Esophagus mucosa (tissue), 1 donor: ENCODE measurements at places on chromosomes 2 and 18. TPM values are rescaled to one million over a fixed set of nuclear protein-coding genes. Genes with fewer than 3 reads are reported as not detected.
A peak's percentile ranks its signal among the peaks of the same experiment; 100 is the strongest.

GRCh38 chr2:1231466-1232063 is 181.7 kb upstream of the TPO start:
- ATAC-seq: no peak

GRCh38 chr2:73257425-73258125 is 23.5 kb downstream of the CCT7 start:
- no peak for ATAC-seq

- ATAC-seq: no peak
These were observed 90.3 kb downstream of the HDAC4 start for GRCh38 chr2:239310401-239311061.

- ATAC-seq: peak; percentile 56
These were observed 412.1 kb upstream of the MYT1L start for GRCh38 chr2:2743164-2743571.

DNA sequence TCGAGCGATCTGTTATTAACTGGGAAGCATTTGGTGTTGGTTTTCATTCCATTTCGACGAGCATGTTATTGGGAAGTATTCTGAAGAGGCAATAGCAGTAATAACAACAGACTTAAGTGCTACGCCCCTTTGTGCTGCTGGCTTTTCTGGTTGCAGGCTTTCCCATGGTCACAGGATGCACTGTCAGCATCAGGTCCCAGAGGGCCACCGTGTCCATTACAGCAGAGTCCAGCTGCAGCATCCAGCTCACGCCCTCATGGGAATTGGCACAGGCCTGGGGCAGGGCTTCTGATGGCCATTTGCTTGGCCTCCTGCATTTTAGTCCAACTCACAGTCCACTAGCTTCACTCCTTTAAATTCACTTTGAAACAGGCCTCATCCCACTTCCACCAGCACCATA is 44.4 kb downstream of the BCL2L11 start:
- no peak for ATAC-seq

- ATAC-seq: no peak
These were observed 13.9 kb downstream of the GDF7 start for GRCh38 chr2:20680744-20681375.

RND3 gene
- total RNA-seq: 62.3 TPM

DNA sequence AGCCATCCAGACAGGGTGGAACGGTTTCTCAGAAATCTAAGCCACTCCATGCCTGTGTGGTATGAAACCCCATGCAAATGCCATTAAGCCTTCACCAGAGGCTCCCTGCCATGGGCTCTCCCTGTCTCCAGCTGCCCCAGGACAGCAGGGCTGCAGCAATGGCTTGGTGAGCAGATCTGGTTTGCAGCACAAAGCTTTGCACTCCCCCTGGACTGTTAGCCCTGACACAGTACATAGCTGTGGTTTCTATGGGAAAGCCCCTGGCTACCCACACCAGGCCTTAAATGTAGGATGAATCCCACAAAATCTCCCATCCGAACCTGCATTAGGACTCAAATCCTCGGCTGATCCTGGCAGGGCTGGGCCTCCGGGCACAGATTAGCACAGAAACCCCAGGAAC is 291.6 kb downstream of the TNS1 start:
- no peak for ATAC-seq

GAREM1 gene
- total RNA-seq: 22.9 TPM

ABI2 gene
- 13.7 TPM for total RNA-seq

MERTK gene
- total RNA-seq: 5.4 TPM

DNA sequence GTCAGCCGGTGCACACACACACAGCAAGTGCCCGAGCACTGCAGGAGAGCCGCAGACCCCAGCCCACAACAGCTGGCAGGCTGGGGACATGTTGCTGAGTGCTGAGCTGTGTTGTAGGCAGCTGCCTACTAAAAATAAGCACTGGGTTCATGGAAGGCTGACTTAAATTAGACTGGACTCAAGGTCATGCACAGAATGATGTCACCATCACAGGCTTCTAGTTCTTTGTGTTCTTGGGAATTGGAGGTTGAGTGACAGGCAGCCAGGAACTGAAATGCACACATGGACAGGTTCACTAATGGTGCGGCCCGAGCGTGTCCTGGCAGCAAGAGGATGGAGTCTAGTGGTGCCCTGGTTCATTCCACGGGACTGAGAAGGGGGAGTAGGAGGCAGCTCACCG is 71.3 kb downstream of the VWA3B start:
- ATAC-seq: no peak

DNA sequence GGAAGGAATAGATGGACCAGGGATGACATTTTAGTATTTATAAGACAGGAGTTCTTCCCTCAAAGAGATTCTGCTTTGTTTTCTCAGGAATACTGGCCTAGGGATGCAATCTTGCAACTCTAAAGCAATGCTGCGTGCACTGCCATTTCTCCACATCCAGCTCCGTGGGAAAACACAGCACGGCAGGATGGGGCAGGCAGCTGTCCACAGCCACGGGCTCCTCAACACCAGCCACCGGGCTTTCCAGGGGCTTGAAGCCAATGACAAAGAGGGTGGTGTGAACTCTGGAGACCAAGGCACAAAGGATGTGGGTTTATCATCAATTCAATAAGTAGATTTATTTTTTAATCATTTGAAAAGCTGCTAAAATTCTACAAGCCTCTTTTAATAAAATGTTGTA is 49.3 kb downstream of the CABYR start:
- ATAC-seq: no peak

GRCh38 chr18:68837665-68838451 is 40.0 kb downstream of the CCDC102B start:
- no peak for ATAC-seq

- peak; percentile 8 for ATAC-seq
These were observed 104.6 kb downstream of the TPGS2 start for GRCh38 chr18:36724169-36724568.

GRCh38 chr18:7954238-7954637 is 387.1 kb downstream of the PTPRM start:
- ATAC-seq: no peak

DNA sequence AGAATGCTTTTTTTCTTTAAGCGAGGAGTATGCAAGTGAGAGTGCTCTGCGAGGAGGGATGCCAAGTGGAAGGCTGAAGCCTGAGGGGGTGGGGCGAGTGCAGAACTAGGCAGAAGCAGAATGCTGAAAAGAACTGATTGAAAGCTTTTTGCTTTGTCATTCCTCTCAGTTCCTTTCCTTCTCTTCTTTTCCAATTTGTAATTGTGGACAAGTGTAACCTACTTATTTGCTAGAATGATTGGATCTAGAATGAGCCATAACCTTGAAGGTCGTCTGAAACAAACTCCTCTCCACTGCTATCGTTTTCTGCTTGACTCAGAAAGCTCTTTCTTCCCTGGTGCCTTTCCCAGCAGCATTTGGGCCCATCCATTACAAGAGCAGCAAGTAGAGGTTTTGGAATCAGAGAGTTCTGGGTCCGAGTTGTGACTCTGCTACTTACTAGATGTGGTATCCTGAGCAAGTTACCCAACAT is 115.3 kb downstream of the METTL8 start:
- no peak for ATAC-seq

DNA sequence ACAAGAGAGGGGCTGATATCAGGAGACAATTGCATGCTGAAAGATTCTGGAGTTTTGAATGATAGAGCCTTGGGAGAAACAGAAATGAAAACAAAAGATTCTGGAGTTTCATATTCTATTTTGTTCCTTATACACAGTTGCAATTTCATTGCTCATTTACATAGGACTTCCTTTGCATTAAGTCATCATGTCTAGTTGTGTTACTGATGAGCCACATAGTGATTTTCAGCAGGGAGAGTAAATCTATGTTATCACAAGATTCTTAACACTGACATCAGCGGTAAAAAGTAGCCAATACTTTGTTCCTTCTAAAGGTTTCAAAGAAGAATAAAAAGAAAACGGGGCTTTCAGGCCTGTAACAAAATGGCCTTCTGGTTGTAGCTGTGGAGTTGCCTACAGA is 7.1 kb downstream of the ADAM17 start:
- peak; percentile 40 for ATAC-seq

LOXHD1 gene
- total RNA-seq: 0.12 TPM

DNA sequence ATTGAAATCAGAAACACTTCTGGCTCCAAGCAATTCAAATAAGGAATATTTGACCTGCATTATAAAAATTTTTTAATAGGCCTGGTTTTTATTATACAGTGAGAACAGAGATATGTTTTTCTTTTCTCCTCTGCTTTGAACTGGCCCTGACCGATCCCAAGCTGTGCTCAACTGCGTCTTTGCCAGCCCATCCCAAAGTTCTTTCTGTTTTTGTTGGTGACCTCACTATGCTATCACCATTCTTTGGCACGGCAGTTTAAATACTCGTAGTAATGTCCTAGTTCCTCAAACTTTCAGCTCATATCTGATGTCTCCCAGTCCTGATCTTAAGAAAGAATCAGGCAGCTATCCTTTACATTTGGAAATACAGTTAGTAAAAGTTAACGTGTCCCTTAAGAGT is 42.3 kb upstream of the NETO1 start:
- ATAC-seq: no peak

UGT1A7 gene
- 13.9 TPM for total RNA-seq

VWC2L gene
- not detected for total RNA-seq

GRCh38 chr2:73256618-73256922 is 22.5 kb downstream of the CCT7 start:
- no peak for ATAC-seq

HRH4 gene
- 0.28 TPM for total RNA-seq

- ATAC-seq: no peak
These were observed 7.8 kb upstream of the FZD7 start for GRCh38 chr2:202025816-202026215.

DNA sequence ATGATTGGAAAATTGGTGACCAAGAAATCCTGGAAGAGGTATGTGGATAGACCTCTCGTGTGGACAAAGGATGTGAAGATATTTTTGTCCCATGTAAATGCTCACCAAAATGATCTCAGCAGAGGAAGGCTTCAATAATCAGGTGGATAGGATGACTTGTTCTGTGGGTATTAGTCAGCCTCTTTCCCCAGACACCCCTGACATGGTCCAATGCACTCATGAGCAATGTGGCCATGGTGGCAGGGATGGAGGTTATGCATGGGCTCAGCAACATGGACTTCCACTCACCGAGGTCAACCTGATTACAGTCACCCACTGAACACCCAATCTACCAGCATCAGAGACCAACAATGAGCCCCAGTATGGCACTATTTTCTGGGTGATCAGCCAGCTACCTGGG is 20.2 kb downstream of the CHRNA1 start:
- ATAC-seq: no peak

- ATAC-seq: no peak
These were observed 295.4 kb upstream of the SPRED2 start for GRCh38 chr2:65727816-65728215.

EVA1A gene
- 0.56 TPM for total RNA-seq

- ATAC-seq: no peak
These were observed 153.7 kb downstream of the SOX11 start for GRCh38 chr2:5845798-5846330.

- no peak for ATAC-seq
These were observed 36.4 kb downstream of the LANCL1 start for GRCh38 chr2:210440206-210440605.

RNF152 gene
- 7.7 TPM for total RNA-seq

DNA sequence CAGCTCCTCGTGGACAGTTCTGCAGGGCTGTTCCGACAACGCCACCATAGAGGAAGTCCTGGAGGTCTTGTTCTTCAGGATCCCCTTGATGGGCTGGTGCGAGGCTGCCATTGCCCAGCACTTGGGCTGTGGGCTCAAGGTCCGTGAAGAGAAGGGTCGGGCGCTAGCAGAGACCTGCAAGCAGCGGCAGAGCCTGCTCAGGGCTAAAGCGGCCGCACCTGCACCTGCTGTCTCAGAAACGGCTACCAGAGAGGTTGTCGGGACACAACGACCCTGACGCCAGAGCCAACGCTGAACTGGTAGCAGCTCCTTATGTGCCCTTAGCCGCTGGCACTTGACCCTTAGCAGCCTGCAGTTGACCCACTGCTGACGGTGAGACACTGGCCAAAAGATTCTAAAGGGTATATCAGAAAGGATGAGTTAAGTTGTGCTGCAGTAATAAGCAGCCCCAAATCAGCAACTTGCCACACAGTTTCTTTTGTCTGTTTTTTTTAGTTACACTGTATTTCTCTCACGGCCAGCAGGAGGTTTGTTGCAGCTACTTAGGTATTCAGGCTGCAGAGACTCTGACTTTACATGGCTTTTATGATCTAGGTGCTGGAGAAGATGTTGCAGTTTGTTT is 55.5 kb upstream of the ST6GAL2 start:
- no peak for ATAC-seq

PTPN18 gene
- 19.8 TPM for total RNA-seq

DNA sequence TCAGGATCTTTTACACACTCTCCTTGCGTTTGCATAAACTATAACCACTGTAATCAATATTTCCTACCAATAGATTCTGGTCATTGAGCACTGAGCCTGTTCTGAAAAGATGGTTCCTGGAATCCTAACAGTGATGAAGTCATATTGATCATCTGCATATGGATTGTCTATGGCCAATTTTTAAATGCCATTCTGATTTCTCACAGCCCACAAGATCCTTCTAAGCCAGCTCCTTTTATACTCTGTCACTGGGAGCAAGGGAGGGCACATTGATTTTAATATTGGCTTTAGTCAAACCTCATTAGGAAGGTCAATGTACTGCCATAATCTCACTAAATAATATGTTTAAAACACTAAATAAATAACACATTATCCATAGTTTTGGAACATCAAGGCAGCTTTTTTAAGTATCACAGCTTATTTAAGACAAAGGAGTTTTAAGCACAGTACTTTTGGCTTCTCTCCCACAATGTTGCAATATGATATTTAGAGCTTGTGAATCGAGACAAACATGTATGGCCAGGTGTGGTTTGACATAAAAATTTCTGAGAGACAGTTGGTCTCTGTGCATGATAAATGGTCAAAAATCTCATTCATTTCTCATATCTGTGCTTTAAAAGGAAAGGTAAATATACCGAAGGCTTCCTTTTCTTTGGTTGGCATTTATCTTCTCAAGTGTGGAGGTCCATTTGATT is 267.3 kb downstream of the MTX2 start:
- peak; percentile 64 for ATAC-seq

- peak; percentile 31 for ATAC-seq
These were observed 37.8 kb upstream of the CCDC195 start for GRCh38 chr2:224753743-224754540.

OTOS gene
- not detected for total RNA-seq

BOD1L2 gene
- total RNA-seq: not detected

EVX2 gene
- total RNA-seq: not detected

IL1RN gene
- total RNA-seq: 871 TPM

CLEC4F gene
- total RNA-seq: not detected

VIT gene
- 2.6 TPM for total RNA-seq

DNA sequence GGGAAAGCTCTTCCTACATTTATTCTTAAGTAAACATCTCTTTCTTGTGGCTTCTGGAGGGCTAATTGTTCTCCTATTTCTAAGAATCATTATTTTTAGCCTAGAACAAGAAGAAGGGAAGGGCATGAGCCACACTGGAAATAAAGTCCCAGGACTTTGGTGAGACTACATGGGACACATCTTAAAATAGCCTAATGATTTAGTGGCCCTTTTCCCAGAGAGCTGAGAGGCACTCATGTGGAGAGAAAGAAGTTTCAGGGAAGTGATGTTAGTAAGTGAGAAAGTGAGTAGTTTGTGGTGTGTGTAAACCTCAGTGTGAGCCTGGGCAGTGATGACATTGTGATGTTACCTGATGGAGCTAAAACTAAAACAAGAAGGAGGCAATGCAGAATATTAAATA is 14.6 kb downstream of the ITGA4 start:
- ATAC-seq: no peak
